ENCODE measurements at places on chromosomes 5 and 9.

GRCh38 chr5:157740229-157740610 is 3.3 kb upstream of the LSM11 start:
- DNase-seq = no peak

DNA sequence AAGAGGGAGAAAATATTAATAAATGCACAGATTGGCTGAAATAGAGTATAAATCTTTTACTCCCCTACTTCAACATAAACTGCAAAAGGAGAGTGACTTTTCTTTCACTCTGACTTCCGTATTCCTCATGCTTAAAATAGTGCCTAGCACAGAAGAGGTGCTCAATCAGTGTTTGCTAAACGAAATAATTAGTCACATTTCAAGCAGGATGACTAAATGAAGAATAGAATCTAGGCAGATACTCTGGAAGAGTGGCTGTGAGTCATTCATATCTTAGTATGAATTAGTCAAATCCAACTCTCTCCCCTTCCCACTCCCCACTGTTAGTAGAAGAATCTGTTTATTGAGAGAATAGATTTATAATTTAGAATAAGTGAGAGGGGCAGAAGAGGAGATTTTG is 4.8 kb downstream of the CD274 start:
- peak; percentile 21 for DNase-seq

- no peak for DNase-seq
These were observed 468.2 kb downstream of the ARHGEF28 start for GRCh38 chr5:74094096-74094781.

DNA sequence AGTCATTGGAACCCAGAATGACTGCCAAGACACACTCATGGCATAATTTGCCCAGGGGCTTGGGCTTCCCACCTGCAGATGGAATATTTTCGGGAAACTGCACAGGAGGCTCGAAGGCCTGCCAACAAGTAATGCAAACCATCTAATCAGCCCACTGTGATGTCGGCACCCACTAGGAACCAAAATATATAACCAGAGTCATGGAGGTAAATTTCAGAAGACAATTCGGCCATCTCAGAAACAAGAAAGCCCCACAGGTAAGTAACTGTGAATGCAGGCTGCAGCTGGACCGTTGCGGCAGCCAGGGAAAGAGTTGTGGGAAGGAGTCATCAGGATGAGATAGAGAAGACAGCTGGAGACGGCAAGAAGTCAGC is 264.4 kb downstream of the SYK start:
- no peak for DNase-seq

- no peak for DNase-seq
These were observed 344.9 kb upstream of the PIK3R1 start for GRCh38 chr5:67870662-67871061.

GRCh38 chr5:141223112-141223783 is at the start of gene PCDHB14:
Gene PCDHB14 (plus strand): TSS chr5:141223343. CDS start chr5:141223506, 163 bp downstream.
- no peak for DNase-seq

GRCh38 chr9:101636247-101636646 is 41.5 kb upstream of the PPP3R2 start:
- no peak for DNase-seq

DNA sequence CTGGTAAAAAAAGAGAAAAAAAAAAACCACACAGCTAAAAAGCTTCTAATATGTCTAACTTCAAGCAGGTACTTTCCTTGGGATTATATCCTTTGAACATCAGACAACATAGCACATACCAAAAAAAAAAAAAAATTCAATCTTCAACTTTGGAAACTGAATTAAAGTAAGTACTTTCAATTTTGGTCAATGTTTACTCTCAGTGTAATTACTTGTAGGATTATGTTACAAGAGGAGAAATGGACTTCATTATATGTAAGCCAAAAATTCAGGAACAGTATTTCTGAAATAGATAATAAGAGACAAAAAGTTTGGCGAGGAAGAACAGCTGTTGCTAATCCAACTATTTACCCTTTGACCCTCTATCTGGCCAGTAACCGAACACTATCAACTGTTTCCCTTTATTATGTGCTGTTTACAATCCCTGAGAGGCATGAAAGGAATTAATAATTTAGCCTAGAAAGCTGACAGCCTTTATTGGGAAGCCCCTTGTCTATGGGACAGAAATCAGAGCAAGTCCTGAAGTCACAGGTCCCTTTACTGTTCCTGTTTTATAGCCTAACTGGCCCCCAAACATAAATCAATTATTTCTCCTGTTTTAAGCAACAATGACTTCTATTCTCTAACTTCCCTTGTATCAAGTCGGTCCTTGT is 46.6 kb downstream of the NR6A1 start:
- no peak for DNase-seq

- DNase-seq = no peak
These were observed 917.0 kb downstream of the MAT2B start for GRCh38 chr5:164422400-164422799.

GRCh38 chr5:33329891-33330290 is 110.9 kb upstream of the TARS1 start:
- no peak for DNase-seq

DNA sequence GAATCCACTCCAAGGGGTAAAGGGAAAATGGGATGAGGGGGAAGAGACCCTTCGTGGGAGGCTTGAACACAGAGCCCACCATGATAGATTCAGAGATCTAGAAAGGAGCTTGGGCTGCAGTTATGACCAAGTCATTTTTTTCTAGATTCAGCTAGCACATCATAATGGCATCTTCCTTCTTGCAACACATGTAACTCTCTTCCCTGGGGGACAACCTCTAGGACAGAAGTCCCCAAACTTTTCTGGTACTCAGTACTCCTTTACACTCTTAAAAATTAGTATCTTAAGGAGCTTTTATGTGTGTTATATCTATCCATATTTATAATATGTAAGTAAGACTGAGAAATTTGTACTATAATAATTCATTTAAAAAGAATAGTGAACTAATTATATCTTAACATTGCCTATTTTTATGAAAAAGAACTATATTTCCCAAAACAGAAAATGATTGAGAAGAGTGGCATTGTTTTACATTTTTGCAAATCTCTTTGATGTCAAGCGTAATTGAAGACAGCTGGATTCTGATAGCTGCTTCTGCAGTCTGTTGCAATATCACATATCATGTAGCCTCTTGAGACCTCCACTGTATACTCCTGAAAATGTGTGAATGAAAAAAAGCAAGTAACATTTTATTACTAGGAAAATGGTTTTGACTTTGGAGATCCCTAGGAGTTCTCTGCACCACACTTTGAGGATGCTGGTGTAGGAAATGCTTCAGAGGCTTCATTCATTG is 875 bp downstream of the ACO1 start:
- DNase-seq = no peak

DNA sequence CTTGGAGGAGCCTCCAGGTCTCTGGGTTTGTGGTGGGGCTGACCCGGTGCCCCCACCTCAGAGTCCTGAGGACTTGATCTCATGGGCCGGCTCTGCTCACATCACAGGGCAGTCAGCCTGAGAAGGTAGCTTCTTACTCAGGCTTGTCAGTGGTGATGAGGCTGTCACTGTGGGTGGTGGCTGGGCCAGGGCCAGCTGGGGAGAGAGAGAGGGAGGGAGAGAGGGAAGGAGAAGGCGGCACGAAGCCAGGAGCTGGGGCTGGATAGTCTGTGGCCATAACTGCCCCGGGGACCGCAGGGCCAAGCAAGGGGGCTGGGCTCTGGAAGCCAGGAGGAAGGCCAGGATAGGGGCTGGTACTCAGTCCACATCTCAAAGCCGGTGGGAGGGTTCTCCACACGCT is 6.5 kb downstream of the NTNG2 start:
- no peak for DNase-seq

DNA sequence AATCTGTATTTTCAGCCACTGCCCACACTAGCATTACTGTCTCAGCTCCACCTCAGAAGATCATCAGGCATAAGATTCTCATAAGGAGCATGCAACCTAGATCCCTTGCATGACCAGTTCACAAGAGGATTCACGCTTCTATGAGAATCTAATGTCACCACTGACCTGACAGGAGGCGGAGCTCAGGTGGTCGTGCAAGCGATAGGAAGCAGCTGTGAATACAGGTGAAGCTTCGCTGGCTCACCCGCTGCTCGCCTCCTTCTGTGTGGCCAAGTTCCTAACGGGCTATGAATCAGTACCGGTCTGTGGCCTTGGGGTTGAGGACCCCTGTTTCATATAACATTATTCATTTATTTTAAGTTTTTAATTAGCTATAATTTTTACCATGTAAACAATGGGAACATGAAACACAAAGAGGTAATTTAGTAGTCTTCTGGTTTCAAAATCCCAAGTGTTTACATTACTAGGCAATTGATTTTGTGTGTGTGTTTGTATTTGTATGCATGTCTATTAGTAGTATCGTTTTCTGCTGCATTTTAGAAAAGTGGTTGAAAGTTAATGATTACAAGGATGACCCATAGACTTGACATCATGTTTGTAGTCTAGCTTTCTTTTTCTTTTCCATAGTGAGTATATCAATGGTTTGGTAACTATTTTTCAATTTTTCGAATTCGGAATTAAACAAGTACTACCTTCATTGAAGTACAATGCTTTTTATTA is 159.4 kb downstream of the TENT4A start:
- no peak for DNase-seq

GRCh38 chr9:128724744-128725211 is 851 bp upstream of the ZDHHC12 start:
- DNase-seq = no peak

GRCh38 chr5:10337986-10338385 is 15.5 kb upstream of the MARCHF6 start:
- no peak for DNase-seq

All from activated CD4-positive, alpha-beta T cell treated with anti-CD3 and anti-CD28 coated beads, Interleukin-2, amount 50 U/mL, for 24 hours (primary cell).